Transverse colon (tissue), 4 donors: ENCODE measurements at places on chromosomes 3 and 15. TPM values are rescaled to one million over a fixed set of nuclear protein-coding genes. Genes with fewer than 3 reads are reported as not detected.

- H3K4me3 ChIP-seq = peak overlapping the region; percentile 22
- H3K4me1 ChIP-seq = peaks cover 84% of the 10 kb centered on the region
- no peaks in the 10 kb centered on the region for H3K36me3 ChIP-seq
- DNase-seq = no peak
- H3K27ac ChIP-seq = peak overlapping the region; percentile 82
Observed at GRCh38 chr3:63968612-63969350, 54.5 kb downstream of the PSMD6 start.

GRCh38 chr3:126616931-126617330 lies 38.0 kb downstream of the TXNRD3 start:
- no peaks in the 10 kb centered on the region for H3K36me3 ChIP-seq
- H3K4me1 ChIP-seq = no peaks in the 10 kb centered on the region
- H3K4me3 ChIP-seq = no peak overlapping the region
- H3K27ac ChIP-seq = no peak overlapping the region
- no peak for DNase-seq

GRCh38 chr3:169171739-169172138 lies 491.8 kb downstream of the MECOM start:
- DNase-seq = no peak
- no peak overlapping the region for H3K4me3 ChIP-seq
- no peaks in the 10 kb centered on the region for H3K36me3 ChIP-seq
- H3K4me1 ChIP-seq = peaks cover 10% of the 10 kb centered on the region
- no peaks in the 10 kb centered on the region for H3K27me3 ChIP-seq
- no peak overlapping the region for H3K27ac ChIP-seq

DNA sequence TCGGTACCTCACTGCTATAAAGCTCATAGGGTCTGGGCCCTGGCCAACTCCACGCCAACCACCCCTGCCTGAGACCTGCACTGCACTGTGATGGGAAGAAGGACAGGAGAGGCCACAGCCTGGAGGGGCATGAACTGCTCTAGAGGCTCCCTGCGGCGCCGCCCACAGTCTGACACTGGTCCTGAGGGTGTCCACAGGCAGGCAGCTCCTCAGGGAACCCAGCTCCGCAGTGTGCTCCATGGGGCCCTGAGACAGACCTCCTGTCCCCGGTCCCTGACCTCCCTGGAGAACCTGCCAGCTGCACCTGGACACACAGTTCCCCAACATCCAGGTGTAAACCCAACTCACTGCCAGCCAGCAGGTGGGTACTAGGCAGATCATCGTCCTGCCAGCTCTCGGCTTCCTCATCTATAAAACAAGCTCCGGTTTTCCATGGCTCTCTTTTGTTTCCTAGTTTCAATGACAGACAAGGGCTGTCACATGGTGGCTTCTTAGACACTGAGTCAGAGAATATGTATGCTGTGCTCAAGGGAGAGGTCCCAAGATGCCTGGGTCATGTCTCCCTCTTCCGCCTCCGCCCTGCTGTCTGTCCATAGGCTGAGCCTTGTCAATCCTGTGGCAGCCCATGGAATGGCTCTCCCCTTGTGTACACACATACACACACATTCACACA lies 5.1 kb upstream of the HAPLN3 start:
- H3K4me3 ChIP-seq = no peak overlapping the region
- H3K4me1 ChIP-seq = peaks cover 28% of the 10 kb centered on the region
- no peak overlapping the region for H3K27ac ChIP-seq
- peaks cover 4% of the 10 kb centered on the region for H3K27me3 ChIP-seq

DNA sequence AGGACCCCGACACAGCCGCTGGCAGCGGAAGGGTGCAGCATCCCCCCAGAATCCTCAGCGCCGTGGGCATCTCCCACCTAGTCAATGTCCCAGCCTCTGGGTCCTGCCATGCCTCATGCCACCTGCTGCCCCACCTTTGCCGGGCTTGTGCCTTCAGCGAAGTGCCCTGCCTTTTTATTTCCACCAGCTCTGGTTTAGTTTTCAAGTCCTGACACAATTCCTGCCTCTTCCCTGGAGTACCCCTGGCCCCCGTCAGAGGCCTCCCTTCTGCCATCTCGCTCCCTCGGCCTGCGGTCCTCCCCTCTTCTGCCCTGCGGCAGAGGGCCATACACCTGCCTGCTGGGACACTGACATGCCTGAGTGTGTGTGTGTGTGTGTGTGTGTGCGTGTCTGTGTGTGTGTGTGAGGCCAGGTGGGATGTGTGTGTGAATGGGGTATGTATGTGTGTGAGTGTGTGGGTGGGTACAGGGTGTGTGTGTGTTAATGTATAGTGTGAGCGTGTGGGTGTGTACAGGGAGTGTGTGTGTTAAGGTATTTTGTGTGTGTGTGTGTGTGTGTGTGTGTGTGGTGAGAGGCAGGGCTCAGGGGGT lies 129.9 kb downstream of the SMAD6 start:
- no peaks in the 10 kb centered on the region for H3K36me3 ChIP-seq
- H3K4me1 ChIP-seq = no peaks in the 10 kb centered on the region
- no peak overlapping the region for H3K4me3 ChIP-seq
- no peak overlapping the region for H3K27ac ChIP-seq
- DNase-seq = no peak

DNA sequence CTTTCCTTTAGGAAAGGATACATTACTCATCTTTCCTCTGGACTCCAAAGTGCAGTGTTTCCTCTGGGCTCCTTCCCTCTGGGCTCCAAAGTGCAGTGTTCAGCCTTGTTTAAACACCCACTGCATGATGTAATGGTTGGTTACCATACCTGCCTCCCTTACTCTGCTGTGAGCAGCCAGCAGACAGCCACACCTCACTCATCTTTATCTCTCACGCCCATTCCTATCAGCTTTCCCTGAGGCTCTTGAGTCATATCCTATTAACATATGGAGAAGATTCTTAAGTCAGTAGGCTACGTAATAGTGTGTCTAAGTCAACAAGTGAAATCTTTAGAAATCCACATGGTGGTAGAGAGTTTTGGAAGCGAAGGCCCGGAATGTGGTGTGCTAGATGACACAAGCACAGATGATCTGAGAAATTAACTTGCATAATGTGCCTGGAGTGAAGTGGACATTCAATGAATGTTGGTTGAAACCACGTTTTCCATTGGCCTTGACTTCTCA lies 97.2 kb upstream of the CTNNB1 start:
- H3K4me3 ChIP-seq = no peak overlapping the region
- no peaks in the 10 kb centered on the region for H3K27me3 ChIP-seq
- no peaks in the 10 kb centered on the region for H3K36me3 ChIP-seq
- H3K4me1 ChIP-seq = no peaks in the 10 kb centered on the region
- peak; percentile 24 for DNase-seq
- no peak overlapping the region for H3K27ac ChIP-seq

DNA sequence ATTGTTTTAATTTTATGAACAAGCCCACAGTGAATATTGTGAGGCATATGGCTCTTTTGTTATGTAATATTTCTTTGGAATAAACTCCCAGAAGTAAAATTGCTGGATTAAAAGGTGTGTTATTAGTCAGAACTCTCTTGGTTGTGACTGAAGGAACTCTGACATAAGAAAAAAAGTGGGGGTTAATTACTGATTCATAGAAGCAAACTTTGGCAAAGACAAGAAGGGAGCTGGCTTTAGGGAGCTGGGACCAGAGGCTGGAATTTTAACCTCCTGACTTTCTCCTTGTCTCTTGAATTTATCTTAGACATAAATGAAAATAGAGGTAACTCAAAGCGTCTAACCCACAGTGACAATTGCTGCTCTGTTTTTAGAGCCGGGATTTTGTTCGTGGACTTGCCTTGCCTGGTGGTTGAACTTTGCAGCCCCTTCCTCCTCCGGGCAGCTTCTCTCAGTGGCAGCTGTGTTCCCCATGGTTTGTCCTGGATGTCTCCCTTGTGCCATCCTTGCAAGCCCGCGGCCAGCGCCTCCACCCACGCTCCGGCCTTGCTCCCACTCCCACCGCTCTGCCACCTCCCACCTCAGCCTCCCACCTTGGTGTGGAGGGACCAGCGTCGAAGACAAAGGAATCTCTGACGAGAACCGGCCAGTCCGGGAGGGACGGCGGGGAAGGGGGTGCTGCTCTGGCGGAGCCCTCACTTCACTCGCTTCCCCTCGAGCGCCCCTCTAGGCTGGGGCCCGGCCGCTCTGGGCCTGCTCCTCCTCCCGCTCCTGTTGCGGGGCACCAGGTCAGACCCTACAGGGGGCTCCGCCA lies 28.0 kb downstream of the ARHGAP31 start:
- H3K36me3 ChIP-seq = no peaks in the 10 kb centered on the region
- H3K27ac ChIP-seq = peak overlapping the region; percentile 94
- peaks cover 20% of the 10 kb centered on the region for H3K4me1 ChIP-seq
- H3K27me3 ChIP-seq = no peaks in the 10 kb centered on the region
- H3K4me3 ChIP-seq = peak overlapping the region; percentile 50
- DNase-seq = no peak

GRCh38 chr15:43165801-43166325 lies 19.3 kb upstream of the CCNDBP1 start:
- DNase-seq = no peak
- peaks cover 52% of the 10 kb centered on the region for H3K36me3 ChIP-seq
- peaks cover 5% of the 10 kb centered on the region for H3K4me1 ChIP-seq
- H3K27me3 ChIP-seq = no peaks in the 10 kb centered on the region
- H3K27ac ChIP-seq = no peak overlapping the region

DNA sequence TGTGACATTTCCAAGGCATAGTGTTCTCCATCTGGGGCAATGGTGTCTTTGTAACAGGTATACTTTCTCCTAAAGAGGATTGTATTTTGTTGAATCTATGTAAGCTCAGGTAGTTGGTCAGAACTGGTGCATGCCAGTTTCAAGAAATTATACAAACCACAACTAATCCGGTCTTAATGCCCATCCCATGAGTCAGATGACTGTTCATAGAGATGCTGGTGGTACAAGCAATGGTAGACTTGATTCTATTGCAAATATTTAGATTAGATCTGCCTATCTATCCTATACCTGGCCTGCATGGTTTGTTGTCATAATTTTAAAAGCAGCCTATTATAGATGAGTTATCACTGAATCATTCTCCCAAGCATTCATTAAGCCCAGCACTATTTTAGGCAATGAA lies 43.5 kb downstream of the ATP13A5 start:
- no peak overlapping the region for H3K4me3 ChIP-seq
- no peaks in the 10 kb centered on the region for H3K36me3 ChIP-seq
- H3K27ac ChIP-seq = no peak overlapping the region

DNA sequence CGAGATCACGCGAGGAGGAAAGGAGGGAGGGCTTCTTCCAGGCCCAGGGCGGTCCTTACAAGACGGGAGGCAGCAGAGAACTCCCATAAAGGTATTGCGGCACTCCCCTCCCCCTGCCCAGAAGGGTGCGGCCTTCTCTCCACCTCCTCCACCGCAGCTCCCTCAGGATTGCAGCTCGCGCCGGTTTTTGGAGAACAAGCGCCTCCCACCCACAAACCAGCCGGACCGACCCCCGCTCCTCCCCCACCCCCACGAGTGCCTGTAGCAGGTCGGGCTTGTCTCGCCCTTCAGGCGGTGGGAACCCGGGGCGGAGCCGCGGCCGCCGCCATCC lies 1.1 kb upstream of the SETD5 start:
- peak overlapping the region; percentile 86 for H3K4me3 ChIP-seq
- peak overlapping the region; percentile 98 for H3K27ac ChIP-seq
- H3K27me3 ChIP-seq = no peaks in the 10 kb centered on the region

- H3K36me3 ChIP-seq = peaks cover 10% of the 10 kb centered on the region
- no peaks in the 10 kb centered on the region for H3K27me3 ChIP-seq
- DNase-seq = no peak
- no peak overlapping the region for H3K27ac ChIP-seq
- no peak overlapping the region for H3K4me3 ChIP-seq
Observed at GRCh38 chr3:48405343-48405881, 24.5 kb downstream of the PLXNB1 start.

DNA sequence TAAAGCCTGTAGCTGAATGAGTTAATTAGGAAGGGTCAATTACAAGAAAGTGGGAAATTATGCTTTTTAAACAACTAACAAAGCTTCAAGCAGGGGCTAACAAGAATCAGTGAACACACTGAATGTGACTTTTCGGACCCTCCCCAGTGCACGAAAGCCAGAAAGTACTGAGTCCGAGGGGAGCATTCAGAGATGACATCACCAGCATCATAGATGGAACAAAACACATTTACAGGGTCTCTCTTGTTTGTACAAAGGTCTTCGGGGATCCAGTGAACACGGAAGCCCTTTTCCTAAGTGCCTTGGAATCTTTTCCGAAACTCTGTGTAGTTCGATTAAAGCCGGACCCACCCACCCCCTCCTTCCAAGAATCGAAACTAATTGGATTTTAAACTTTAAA lies 829 bp downstream of the DCP1A start:
- no peaks in the 10 kb centered on the region for H3K36me3 ChIP-seq
- no peak for DNase-seq
- peaks cover 20% of the 10 kb centered on the region for H3K4me1 ChIP-seq
- H3K27ac ChIP-seq = peak overlapping the region; percentile 94

DNA sequence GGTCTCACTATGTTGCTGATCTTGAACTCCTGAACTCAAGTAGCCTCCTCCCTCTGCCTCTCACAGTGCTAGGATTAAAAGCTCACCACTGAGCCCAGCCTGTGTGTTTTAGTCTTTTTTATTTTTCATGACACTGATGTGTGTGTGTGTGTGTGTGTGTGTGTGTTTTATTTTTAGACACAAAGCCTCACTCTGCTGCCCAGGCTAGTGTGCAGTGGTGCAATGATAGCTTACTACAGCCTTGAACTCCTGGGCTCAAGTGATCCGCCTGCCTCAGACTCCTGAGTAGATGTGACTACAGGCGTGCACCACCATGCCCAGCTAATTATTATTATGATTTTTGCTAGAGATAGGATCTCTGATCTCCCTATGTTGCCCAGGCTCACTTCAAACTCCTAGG lies 23.3 kb upstream of the CTSH start:
- H3K27me3 ChIP-seq = no peaks in the 10 kb centered on the region
- no peak for DNase-seq
- no peaks in the 10 kb centered on the region for H3K4me1 ChIP-seq
- H3K27ac ChIP-seq = no peak overlapping the region
- no peaks in the 10 kb centered on the region for H3K36me3 ChIP-seq

- H3K4me3 ChIP-seq = no peak overlapping the region
- no peak for DNase-seq
- H3K36me3 ChIP-seq = no peaks in the 10 kb centered on the region
- H3K27me3 ChIP-seq = no peaks in the 10 kb centered on the region
- no peaks in the 10 kb centered on the region for H3K4me1 ChIP-seq
Observed at GRCh38 chr15:91936182-91936775, 82.8 kb downstream of the SLCO3A1 start.

- H3K36me3 ChIP-seq = no peaks in the 10 kb centered on the region
- H3K27me3 ChIP-seq = no peaks in the 10 kb centered on the region
- peaks cover 29% of the 10 kb centered on the region for H3K4me1 ChIP-seq
- no peak for DNase-seq
- peak overlapping the region; percentile 63 for H3K27ac ChIP-seq
- H3K4me3 ChIP-seq = no peak overlapping the region
Observed at GRCh38 chr3:172074586-172074985, 35.2 kb downstream of the FNDC3B start.

DNA sequence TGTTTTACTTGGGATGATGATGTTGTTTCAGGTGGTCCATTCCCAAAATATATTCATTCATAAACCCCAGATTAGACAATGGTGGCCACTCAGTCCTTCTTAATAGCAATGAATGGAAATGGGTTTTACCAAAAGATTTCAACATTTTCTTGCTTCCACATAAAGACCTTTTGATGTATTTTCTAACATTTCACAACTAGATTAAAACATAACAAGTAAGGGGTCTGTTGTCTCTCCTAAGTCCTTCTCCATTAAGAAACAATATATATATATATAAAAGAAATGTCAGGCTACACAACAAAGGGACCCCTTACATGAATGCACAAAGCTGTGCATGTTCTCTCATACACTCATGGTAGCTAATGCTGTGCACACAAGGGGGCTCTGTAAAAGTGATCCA lies 176.4 kb downstream of the ANXA2 start:
- H3K36me3 ChIP-seq = no peaks in the 10 kb centered on the region
- H3K4me3 ChIP-seq = no peak overlapping the region
- no peak overlapping the region for H3K27ac ChIP-seq
- no peaks in the 10 kb centered on the region for H3K4me1 ChIP-seq
- DNase-seq = no peak

PPP2R3A gene
- total RNA-seq = 73.4 TPM

DAZL gene
- total RNA-seq = not detected

SCAANT1 gene
- total RNA-seq = not detected

IQCH gene
- total RNA-seq = 1.6 TPM

ANKDD1A gene
- 3.7 TPM for total RNA-seq

CDCP1 gene
- total RNA-seq = 41.6 TPM
